ENCODE measurements at places on chromosomes 7 and 10. TPM values are rescaled to one million over a fixed set of nuclear protein-coding genes. Genes with fewer than 3 reads are reported as not detected.

DNA sequence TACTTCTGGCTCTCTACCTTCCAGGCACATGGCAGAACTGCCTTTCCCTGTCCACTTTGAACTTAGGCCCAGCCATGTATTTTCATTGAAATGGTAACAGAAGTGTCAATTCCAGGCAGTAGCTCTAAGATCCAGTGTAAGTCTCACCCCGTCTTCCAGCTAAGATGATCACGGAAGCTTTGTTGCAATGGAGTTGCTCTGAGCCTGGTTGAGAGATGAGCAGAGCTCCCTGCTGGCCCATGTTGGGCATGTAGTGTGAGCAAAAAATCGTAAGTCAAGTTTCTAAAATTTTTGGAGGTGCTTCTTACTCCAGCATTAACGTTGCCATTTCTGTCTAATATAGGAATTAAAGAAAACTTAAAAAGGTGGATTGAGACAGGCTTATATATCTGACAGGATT is 274.4 kb downstream of the IPMK start:
- DNase-seq: no peak

DNA sequence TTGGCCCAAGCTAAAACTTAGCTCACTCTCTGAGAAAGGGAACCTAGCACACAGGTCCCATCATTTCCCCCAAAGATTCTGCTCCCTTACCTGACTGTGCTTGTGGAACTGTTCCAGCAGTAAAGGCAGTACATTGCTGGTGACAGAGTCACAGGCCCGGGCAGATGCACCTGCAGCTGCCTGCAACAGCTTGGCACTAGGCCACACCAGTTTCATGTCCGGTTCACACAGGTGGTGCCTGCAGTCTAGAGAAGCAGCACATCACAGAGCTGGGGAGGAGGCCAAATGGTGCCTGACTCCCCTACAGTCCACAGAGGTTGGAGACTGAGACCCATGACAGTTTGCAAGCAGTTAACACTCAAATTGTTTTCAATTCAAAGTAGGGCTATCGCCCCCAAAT is 22.2 kb downstream of the ZDHHC16 start:
- DNase-seq: no peak

The SPDYE9 gene
- total RNA-seq: not detected

GRCh38 chr10:124117833-124118232 is 24.4 kb upstream of the CHST15 start:
- DNase-seq: no peak

The SLC13A1 gene
- not detected for total RNA-seq

GRCh38 chr10:46251857-46252847 is 34.6 kb upstream of the ANTXRL start:
- no peak for DNase-seq

DNA sequence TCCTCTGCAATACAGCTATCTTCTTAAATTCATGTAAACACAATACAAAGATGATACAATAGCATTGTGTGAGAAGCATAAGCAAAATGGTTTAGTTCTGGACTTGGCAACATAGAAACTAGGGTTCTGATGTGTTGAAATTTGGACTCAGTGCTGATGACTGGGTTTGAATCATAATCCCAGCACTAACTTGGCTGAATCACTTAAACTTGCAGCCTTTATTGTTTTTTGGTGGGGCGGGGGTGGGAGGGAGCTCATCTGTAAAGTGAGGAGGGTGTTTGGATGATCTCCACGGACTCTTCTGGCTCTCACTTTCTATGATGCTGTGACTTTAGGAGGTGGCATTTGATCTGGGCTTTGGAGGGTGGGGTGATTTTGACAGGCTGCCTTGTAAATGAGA is 158.2 kb downstream of the WNT2 start:
- DNase-seq: no peak

DNA sequence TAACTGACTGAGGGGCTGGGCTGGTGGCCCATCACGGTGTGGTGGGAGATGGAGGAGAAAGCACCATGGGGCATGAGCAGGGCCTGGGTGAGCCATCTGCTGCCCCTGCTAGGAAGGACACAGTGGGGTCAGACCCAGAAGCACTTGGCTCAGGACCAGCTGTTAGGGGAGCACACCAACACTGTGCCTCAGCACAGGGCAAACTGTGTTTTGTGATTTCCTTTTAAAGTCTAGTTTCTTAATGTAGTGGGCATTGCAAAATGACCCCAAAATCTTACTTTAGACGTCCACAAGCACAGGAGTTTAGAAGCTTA is 41.2 kb downstream of the NCAPG2 start:
- DNase-seq: no peak

DNA sequence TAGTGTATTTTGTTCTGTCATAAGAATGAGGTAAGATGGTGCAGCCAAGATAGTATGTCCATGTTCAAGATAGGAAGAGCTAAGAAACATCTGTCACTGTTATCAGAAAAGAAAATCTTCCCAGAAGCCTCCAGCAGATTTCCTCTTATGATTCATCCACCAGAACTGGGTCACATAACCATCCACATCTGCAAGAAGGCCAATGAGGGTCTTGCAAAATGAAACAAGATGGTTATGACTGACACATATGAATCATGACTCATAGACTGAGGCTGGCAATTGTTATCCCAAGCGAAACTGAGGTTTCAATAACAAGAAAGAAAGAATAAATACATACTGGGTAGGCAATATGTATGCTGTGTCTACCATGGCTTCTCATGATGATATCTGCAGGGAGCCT is 30.3 kb downstream of the CCNJ start:
- peak; percentile 67 for DNase-seq

Measured in activated CD4-positive, alpha-beta T cell treated with anti-CD3 and anti-CD28 coated beads, Interleukin-2, amount 10 ng/mL, durations not matched to agents 24 days and 14 days (primary cell).